ENCODE measurements at places on chromosomes 11 and 22.

DNA sequence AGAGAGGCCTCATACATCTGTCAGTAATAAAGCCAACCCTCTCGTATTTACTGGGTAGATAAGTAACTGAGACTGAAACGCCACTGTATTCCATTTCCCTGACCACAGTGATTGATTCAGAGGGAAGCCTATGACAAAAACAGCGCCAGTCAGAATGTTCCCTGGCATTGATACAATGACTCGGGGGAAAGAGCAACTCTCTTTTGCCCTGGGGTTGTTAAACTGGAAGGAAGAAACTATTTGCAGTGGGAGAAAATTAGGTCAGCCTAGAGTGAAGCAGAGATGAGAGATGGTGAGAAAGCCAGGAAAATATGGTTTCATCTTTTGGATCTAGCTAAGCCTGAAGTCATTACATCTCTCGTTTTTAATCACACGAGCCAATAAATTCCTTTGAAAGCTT lies 48.6 kb upstream of the RBFOX2 start:
- DNase-seq, result peak; percentile 76

DNA sequence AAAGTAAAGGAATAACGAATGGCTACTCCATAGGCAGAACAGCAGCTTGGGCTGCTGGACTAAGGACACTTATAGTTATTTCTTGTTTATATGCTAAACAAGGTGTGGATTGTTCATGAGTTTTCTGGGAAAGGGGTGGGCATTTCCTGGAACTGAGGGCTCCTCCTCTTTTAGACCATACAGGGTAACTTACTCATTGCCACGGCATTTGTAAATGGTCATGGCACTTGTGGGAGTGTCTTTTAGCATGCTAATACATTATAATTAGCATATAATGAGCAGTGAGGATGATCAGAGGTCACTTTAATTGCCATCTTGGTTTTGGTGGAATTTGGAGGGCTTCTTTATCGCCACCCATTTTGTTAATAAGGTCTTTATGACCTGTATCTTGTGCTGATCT lies 7.0 kb downstream of the OR4X1 start:
- peak; percentile 0 for DNase-seq

DNA sequence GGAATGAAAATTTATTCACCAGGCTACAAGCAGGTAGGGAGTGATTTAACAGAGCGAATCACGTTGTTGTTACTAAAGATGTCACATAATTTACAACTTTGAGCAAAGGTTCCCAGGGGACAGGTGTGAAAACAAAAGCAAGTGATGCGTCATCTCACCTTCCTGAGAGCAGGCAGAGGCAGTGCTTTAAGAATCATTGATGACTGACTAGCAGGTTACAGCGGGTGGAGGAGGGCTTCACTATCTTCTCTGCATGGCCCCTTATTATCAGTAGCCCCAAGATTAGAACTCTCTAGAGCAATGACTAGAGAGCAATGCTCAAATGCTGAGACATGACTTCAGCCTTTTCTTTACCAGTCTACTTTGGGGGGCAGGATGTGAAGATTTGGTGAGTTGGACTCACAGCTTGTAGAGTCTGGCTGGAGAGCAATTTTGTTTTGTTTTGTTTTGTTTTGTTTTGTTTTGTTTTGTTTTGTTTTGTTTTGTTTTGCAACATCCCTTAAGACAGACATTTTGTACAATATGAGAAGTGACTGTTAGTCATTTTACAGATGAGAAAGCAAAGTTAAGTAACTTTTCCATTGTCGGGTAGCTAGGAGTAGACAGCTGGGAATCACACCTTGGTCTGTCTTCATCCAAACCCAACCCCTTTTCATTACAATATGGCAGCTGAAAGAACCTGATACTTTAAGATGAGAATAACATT lies 84.8 kb downstream of the SLC1A2 start:
- no peak for DNase-seq

- DNase-seq, result no peak
These were observed 848 bp upstream of the PTPRCAP start for GRCh38 chr11:67438158-67438902.

DNA sequence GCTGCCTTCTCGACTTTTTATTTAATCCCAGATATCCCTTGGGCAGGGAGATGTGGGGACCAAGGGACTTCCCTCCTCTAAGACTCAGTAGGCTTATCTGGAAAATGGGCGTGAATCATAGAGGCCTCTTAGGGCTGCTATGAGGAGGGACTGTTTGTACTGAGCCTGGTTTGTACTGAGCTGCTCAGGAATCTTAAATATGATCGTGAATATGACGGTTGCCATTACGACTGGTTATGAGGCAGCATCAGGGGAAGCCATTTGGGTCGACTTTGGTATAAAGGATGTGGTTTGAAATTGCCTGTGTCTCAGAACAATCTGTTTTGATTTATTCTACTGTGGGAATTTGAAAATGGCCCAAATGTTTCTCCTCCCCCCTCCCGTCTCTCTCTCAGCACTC lies 20.6 kb downstream of the TSPAN18 start:
- DNase-seq, result peak; percentile 74

DNA sequence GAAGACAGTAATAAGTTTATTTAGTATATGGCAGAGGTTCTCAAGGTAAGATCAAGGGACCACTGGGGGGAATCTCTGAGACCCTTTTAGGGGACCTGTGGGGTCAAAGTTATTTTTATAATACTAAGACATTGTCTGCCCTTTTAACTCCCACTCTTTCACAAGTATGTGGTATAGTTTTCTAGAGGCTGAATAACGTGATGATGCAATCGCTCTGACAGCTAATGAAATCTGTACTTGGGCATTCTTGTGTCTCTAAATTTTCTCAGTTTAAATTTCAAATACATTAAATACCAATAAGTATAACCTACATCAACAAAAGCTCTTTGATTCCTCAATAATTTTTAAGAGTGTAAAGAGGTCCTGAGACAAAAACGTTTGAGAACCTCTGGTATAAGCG lies 147.9 kb downstream of the ATG16L2 start:
- peak; percentile 56 for DNase-seq

- peak; percentile 73 for DNase-seq
These were observed 9.4 kb upstream of the SAMM50 start for GRCh38 chr22:43945632-43946383.

GRCh38 chr11:71309181-71309580 lies 56.8 kb upstream of the SHANK2 start:
- no peak for DNase-seq

GRCh38 chr11:58813693-58814092 lies 30.8 kb downstream of the GLYATL2 start:
- no peak for DNase-seq

DNA sequence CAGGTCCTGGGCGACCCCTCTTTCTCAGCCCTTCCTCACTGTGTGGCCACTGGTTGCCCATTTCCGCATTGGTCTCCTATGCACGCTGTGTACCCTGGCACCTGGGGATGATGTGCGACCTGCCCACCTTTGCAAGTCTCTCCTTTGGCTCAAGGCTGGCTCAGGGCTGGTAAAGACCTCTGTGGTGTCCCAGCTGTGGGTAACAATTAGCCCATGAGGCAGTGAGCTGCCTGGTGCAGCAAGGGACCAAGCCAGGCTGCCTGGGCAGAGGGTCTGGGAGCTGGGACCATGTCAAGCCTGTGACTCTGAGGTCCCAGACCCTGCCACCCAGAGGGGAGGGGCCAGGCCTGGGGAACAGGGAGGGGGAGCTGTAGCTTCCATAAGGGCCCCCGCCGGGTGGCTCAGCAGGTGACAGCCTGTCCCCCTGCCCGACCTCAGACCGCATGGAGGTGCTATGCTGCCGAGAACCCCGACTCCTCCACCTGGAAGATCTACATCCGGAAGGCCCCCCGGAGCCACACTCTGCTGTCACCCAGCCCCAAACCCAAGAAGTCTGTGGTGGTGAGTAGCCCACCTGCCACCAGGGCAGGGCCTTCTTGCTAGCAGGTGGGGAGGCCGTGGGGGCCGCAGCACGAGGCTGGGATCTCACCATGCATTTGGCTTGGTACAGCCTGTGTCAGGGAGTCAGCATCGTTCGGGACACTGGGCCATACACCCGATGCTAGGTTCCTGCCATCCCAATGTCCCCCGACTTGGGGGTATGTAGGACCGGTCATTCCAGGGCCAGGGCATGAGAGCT lies 112.5 kb downstream of the KCNQ1OT1 start:
- no peak for DNase-seq

DNA sequence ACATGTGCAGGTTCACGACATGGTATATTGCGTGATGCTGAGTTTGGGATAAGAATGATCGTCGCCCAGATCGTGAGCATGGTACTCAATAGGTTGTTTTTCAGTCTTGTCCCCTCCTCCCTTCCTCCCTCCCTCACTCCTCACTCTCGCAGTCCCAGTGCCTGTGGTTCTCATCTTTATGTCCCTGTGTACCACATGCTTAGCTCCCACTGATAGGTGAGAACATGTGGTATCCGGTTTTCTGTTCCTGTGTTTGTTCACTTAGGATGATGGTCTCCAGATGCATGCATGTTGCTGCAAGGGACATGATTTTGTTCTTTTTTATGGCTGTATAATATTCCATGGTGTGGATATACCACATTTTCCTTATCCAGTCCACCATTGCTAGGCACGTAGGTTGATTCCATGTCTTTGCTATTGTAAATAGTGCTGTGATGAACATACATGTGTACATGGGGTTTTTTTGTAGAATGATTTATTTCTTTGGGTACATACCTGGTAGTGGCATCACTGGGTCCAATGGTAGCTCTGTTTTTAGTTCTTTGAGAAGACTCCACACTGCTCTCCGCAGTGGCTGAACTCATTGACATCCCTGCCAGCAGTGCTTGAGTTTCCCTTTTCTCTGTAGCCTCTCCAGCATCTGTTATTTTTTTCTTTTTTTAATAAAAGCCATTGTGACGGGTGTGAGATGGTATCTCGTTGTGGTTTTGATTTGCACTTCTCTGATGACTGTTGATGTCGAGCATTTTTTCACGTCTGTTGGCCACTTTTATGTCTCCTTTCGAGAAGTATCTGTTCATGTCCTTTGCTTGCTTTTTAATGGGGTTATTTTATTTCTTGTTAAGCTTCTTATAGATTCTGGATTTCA lies 16.4 kb downstream of the ZBED4 start:
- DNase-seq, result no peak

GRCh38 chr11:62449451-62449851 lies 30.6 kb downstream of the SCGB1A1 start:
- DNase-seq, result no peak

- DNase-seq, result peak; percentile 25
These were observed 68.3 kb downstream of the C11orf58 start for GRCh38 chr11:16806791-16807190.

DNA sequence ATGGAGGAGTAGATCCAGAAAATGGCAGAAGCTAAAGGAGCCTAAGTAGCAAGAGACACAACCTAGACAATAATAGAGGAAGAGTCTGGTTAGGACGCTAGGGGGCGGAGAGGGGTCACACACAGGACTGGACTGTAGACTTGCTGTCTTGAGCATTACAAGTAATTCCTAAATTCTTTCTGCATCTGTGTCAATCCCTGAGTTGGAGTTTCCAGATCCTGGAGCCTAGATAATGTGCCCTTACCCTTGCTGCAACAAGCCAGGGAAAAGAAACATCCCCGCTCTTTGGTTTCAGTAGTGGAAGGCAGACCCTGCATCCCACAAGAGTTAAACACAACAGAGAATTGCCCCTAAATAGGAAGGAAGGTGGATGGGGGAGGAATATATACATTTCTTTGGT lies 14.9 kb upstream of the CCDC73 start:
- peak; percentile 71 for DNase-seq

- DNase-seq, result no peak
These were observed 1038.5 kb downstream of the NTM start for GRCh38 chr11:132408877-132409276.

DNA sequence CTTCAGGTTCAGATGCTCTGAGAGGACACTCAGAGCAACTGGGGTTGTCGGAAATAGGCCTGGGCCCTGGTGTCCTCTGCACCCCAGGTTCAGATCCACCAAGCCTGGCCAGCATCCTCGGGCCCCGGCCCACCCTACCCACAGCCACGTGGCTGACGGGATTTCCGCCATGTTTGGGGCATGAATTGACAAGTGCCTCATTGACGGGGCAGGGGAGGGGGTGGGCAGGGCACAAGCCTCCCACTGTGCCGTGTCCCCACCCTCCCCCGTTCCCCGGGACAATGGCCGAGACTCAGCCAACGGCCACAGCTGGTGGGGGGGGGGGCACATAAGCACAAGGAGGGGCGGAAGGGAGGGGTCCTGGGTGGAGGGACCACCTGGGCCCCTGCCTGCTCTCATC lies 8.5 kb downstream of the MYRF start:
- no peak for DNase-seq

- peak; percentile 57 for DNase-seq
These were observed 26.5 kb downstream of the SCGB1A1 start for GRCh38 chr11:62445314-62445740.

DNA sequence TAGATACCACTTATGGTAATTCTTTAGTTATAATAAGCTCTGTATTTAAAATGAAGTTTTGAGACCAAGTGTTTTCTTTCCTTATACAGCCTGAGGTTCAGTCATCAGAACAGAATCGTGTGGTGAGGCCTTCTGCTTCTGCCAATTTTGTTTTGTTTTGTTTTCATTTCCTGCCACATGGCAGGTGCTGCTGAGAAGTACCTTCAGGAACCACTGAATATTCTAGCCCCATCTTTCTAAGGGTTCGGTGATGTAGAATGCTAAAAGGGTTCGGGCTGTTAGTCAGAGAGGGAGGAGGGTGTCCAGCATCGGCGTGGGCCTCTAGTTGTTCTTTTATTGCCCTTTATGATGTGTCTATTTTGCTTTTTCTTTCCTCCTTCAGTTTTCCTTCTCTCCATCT lies 25.8 kb downstream of the TNRC6B start:
- DNase-seq, result no peak

- DNase-seq, result no peak
These were observed 664 bp upstream of the PRSS23 start for GRCh38 chr11:86799680-86800075.

DNA sequence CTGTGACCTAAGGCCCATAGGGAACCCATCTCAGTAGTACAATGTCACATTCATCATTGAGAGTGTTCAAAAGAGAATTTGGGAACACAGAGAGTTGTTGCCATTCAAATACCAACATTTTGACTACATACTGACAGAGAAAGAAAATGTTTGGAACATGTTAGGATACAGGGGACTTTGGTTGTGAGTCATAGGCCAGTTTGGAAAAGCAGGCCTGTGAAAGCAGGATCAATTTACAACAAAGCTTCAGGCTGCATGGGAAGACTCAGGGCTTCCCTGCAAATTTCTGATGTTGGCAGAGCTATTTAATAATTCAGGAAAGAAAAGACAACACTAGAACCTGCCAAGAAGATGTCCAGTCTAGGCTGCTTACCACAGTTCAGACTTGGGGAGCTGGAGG lies 374 bp downstream of the NLRP10 start:
- peak; percentile 85 for DNase-seq

DNA sequence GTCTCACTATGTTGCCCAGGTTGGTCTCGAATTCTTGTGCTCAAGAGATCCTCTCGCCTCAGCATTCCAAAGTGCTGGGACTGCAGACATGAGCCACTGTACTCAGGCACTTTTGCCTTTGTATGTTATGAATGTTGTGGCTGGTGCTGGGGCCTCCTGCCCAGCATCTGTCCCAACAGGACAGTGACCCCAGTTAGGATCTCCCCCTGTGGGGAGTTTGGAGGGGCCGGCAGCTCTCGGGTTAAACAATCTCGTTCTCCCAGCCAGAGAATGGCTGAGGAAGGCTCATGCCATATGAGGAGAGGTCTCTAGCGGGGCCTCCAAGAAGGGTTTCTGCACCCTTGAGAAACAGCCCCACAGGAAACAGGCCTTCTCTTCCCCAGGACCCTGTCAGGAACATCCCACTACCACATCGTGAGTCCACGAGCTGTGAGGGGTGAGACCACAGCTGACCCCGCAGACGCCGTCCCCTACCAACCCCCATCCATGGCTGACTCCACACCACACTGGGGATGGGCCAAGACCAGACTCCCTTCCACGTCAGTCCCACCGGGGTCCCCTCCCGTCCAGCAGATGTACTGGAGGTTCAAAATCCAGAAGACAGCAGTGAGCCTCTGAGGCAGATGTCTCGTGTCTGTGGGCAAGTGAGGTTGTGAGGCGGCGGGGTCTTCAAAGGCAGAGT lies 54.1 kb downstream of the SHANK2 start:
- no peak for DNase-seq
